Kidney tubule cell (primary cell): ENCODE measurements at places on chromosomes 4 and X.
A peak's percentile ranks its signal among the peaks of the same experiment; 100 is the strongest.

DNA sequence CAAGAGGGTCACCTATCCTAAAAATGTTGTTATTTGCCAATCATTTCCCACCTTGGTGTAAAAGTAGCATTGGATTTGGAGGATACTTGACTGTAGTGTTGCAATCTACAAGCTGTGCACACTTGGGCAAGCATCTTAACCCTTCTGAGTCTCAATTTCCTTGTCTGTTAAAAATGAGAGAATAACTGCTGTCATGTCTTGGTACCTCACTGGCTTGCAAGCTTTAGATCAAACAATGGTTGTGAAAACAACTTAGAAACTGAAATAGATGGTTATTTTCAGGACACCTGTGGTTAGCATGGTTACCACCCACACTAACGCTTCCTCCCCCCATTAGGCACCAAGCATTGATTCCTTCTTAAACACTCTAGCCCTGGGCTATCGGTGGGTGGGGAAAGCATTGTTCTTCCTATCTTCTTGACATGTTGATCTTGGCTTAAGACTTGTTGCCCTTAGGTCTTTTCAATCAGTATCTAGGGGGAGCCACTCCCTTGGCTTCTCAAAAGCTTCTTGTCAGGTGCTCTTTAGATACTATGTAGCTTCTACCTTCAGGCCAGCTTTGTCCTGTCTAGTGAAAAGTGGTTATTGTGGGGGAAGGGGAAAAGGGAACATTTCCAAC is 10.6 kb upstream of the AMOT start:
- no peak for DNase-seq

GRCh38 chr4:106835919-106836318 is 200.2 kb downstream of the DKK2 start:
- no peak for DNase-seq

GRCh38 chr4:128287141-128287870 is at the start of gene PGRMC2:
Gene PGRMC2, minus strand, starts transcription at chr4:128287813. Its CDS starts 23 bp downstream, at chr4:128287790.
- DNase-seq, result peak; percentile 36

- peak; percentile 81 for DNase-seq
Observed at GRCh38 chr4:110854021-110854678, 231.3 kb upstream of the PITX2 start.

DNA sequence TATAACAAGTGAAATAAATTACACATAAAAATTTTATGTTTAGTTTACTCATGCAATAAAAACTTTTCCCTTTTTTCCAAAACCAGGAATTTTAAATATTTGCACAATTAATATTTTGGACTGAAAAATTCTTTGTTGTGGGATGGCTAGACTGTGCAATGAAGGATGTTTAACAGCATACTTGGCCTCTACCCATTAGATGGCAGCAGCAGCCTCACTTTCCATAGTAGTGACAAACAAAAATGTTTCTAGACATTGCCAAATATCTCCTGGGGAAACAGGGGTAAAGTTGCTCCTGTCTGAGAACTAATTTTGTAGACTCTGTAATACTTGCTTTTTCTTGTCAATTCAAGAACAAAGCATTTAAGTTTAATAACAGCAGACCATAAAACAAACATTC is 49.8 kb downstream of the SCLT1 start:
- no peak for DNase-seq

GRCh38 chrX:123607270-123607669 is 125.6 kb downstream of the THOC2 start:
- DNase-seq, result no peak

- DNase-seq, result no peak
Observed at GRCh38 chrX:108412783-108413182, 25.4 kb downstream of the COL4A6 start.

DNA sequence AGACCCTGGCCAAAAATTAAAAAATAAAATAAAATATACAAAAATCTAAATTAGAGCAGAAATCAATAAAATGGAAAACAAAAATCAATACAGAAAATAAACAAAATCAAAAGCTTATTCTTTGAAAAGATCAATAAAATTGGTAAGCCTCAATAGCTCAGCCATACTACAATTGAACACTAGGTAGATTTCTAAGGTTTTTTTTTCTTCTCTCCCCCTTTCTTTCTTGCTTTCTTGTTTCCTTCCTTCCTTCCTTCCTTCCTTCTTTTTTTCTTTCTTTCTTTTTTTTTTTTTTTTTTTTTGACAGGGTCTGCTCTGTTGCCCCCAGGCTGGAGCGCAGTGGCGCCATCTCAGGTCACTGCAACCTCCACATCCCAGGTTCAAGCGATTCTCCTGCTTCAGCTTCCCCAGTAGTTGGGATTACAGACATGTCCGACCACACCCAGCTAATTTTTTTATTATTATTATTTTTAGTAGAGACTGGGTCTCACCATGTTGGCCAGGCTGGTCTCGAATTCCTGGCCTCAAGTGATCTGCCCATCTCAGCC is 23.4 kb upstream of the PPP3CA start:
- DNase-seq, result no peak

DNA sequence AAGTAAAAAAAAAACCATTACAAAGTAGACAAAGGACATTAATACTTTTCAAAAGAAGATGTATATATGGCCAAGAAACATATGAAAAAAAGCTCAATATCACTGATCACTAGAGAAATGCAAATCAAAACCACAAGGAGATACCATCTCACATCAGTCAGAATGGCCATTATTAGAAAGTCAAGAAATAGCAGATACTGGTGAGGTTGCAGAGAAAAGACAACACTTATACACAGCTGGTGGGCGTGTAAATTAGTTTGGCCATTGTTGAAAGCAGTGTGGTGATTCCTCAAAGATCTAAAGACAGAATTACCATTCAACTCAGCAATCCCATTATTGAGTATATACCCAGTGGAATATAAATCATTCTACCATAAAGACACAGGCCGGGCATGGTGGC is 39.3 kb downstream of the TASL start:
- no peak for DNase-seq

DNA sequence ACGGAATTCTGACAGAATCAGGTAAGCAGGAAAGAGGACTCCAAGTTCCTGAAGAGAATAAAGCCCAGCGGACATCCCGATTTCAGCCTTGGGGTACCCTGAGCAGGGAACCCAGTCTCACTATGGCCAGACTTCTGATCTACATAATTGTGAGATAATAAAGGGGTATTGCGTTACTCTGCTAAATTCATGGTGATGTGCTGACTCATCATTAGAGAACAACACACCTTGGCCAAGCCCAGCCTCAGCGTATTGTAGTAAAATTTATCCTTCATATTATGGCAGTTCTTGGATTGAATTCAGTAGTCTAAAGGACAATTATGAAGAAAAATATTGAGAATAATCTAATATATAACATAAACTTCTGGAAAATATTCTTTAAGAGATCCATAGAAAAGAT is 170.2 kb upstream of the MAD2L1 start:
- DNase-seq, result no peak

DNA sequence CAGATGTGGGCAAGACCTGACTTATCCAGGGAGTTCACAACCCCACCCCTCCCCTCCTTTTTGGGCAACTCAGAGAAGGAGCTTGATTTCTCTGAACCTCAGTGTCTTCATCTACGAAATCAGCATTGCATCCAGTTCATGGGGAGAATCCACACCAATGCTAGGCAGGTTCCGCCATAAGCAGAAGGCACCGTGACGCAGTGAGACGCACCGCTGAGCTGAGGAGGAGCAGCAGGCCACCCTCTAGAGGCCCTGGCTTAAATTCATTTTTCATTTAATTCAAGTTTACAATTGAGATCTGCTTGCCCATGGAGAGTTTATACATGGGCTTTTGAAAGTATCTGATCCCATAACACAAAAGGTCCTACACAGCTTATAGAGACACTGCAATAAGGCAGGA is 55.7 kb downstream of the CPZ start:
- no peak for DNase-seq
